T-cell (primary cell): ENCODE measurements at places on chromosomes 11 and 22. TPM values are rescaled to one million over a fixed set of nuclear protein-coding genes. Genes with fewer than 3 reads are reported as not detected.

Gene MFNG
- total RNA-seq, result 153 TPM

Gene HEPACAM
- not detected for total RNA-seq

Gene GAL
- total RNA-seq, result 0.35 TPM

Gene HTR3B
- not detected for total RNA-seq

Gene KRTAP5-2
- not detected for total RNA-seq

DNA sequence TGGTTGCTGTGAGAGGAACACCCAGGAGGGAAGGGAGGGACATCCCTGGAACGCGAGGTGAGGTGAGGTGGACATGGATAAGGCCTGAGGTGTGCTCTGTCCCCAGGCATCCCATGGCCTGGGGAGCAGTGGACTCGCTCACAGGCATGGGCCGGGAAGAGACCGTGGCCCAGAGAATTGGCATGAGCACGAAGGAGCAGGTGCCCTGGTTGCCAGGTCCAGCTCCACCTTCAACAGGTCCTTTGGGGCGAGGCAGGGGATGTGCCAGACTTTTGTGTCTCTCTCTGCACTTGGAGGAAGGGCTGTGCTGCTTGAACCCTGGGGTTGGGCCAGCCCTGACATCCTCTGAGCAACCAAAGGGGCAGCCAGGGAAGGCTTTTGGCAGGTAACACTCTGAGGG is 21.5 kb downstream of the MUC6 start:
- no peaks in the 10 kb centered on the region for H3K4me1 ChIP-seq
- no peaks in the 10 kb centered on the region for H3K27me3 ChIP-seq
- H3K27ac ChIP-seq, result no peak overlapping the region
- peaks cover 19% of the 10 kb centered on the region for H3K36me3 ChIP-seq
- H3K4me3 ChIP-seq, result no peak overlapping the region

DNA sequence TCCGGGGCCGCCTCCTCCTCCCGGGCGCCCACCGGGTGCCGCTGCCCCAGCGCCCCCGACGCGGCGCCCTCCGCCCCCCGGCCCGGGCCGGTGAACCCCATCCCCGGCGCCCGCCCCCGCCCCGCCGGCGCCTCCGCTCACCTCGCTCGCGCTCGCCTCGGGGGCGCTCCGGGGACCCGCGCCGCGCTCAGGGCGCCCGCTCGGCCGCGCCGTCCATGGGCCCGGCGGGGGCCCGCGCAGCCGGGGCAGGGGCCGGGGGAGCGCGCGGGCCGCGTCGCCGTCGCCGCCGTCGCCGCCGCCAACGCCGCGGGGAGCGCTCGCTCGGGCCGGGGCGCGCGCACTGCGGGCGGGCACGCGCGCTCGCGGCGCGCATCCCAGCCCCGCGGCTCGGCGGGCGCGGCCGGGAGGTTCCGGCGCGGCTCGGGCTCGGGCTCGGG is 293 bp downstream of the DUSP8 start:
- H3K4me1 ChIP-seq, result peaks cover 68% of the 10 kb centered on the region
- no peak for DNase-seq
- H3K4me3 ChIP-seq, result no peak overlapping the region
- H3K27ac ChIP-seq, result no peak overlapping the region
- H3K36me3 ChIP-seq, result no peaks in the 10 kb centered on the region

DNA sequence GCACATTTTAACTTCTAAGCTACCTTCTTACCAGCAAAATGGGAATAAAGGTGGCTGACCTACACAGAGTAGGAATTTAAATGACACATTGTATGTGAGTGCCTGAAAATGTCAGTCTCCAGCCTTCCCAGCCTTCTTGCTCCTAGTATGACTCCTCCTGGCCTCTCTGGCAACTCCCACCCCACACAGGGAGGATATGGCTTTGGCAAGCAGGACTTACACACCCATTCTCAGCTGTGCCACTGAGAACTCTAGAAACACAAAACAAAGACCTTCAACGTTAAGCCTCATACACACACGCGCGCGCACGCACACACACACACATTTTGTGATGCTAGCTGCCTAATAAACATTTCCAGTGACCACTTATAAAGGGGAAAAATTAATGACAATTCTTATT is 65.8 kb downstream of the PACSIN2 start:
- no peak overlapping the region for H3K27ac ChIP-seq
- H3K4me1 ChIP-seq, result peaks cover 33% of the 10 kb centered on the region
- no peaks in the 10 kb centered on the region for H3K36me3 ChIP-seq
- H3K27me3 ChIP-seq, result no peaks in the 10 kb centered on the region
- H3K4me3 ChIP-seq, result no peak overlapping the region

GRCh38 chr11:60482361-60482760 is 10.2 kb upstream of the MS4A12 start:
- H3K36me3 ChIP-seq, result no peaks in the 10 kb centered on the region
- no peak overlapping the region for H3K27ac ChIP-seq
- H3K4me1 ChIP-seq, result no peaks in the 10 kb centered on the region
- H3K4me3 ChIP-seq, result no peak overlapping the region
- no peak for DNase-seq
- no peaks in the 10 kb centered on the region for H3K27me3 ChIP-seq

DNA sequence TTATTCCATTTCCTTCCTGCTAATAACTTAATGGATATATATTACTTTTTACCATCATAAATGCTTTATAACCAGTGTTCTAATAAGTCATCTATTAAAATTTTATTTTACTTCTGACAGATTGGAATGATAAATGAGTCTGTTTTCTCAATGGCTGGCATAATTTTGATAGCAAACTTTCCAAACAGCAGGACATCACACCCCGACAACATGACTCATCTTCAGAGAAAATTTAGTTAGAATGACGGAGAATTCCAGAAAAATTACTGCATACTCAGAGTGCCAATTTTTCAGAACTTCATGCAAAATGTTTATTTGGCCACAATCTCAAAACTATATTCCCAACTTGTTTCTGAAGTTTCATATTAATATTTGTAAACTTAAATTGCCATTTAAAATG is 174.4 kb downstream of the SWAP70 start:
- H3K27ac ChIP-seq, result no peak overlapping the region
- DNase-seq, result no peak
- H3K36me3 ChIP-seq, result no peaks in the 10 kb centered on the region
- H3K4me3 ChIP-seq, result no peak overlapping the region
- peaks cover 17% of the 10 kb centered on the region for H3K4me1 ChIP-seq

DNA sequence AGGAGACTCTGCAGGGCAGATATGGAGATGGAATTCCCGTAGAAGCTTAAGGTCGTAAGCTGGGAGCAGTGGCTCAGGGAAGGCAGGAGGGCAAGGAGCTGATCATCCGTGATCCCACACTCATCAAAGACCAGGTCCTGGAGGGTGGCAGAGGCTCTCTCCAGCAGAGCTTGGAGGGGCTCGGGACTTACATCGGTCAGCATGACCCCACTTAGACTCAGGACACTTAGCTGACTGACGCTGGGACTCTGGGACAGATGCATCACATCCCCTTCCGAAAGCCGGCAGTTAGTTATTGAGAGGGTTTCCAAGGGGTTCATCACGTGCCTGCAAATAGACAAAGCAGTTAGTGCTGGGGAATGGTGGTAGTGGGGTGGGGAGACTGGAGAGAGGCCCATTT is 10.7 kb downstream of the PRAME start:
- no peak for DNase-seq
- no peaks in the 10 kb centered on the region for H3K36me3 ChIP-seq
- H3K27ac ChIP-seq, result no peak overlapping the region
- no peak overlapping the region for H3K4me3 ChIP-seq
- H3K4me1 ChIP-seq, result no peaks in the 10 kb centered on the region
- H3K27me3 ChIP-seq, result peaks cover 16% of the 10 kb centered on the region

DNA sequence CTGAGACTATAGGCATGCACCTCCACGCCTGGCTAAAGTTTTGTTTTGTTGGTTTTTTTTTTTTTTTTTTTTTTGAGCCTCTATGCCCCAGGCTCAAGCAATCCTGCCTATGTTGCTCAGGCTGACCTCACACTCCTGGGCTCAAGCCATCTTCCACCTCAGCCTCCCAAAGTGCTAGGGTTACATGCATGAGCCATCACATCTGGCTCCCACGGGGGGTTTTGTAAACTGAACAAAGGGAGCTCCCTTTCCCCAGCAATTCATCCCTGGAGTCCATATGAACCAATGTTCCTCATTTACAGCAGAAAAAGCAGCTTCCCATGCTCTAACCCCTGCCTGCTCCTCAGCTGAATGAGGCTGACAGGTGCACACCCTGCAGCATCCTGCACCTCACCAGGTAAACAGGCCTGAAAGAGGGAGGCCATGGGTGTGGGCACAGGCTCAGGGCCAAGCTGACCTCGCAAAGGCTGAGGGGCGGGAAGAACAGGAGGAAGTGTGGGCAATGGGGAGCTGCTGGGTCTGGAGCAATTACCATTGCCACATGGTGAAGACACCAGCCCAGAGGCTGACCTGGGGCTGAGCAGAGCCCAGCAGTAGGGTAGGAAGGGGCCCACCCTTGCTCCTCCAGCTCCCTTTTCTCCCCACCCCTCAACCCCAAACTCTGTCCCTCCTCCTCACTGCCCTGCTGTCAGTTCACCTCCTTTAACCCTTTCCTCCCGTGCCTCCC is 58.2 kb downstream of the RBX1 start:
- no peak overlapping the region for H3K27ac ChIP-seq
- H3K27me3 ChIP-seq, result peaks cover 3% of the 10 kb centered on the region
- H3K4me3 ChIP-seq, result no peak overlapping the region
- H3K36me3 ChIP-seq, result no peaks in the 10 kb centered on the region
- H3K4me1 ChIP-seq, result no peaks in the 10 kb centered on the region

GRCh38 chr11:93840981-93841380 is 9.4 kb downstream of the VSTM5 start:
- DNase-seq, result no peak
- H3K4me1 ChIP-seq, result no peaks in the 10 kb centered on the region
- H3K4me3 ChIP-seq, result no peak overlapping the region
- H3K27me3 ChIP-seq, result no peaks in the 10 kb centered on the region
- H3K36me3 ChIP-seq, result no peaks in the 10 kb centered on the region
- H3K27ac ChIP-seq, result no peak overlapping the region

DNA sequence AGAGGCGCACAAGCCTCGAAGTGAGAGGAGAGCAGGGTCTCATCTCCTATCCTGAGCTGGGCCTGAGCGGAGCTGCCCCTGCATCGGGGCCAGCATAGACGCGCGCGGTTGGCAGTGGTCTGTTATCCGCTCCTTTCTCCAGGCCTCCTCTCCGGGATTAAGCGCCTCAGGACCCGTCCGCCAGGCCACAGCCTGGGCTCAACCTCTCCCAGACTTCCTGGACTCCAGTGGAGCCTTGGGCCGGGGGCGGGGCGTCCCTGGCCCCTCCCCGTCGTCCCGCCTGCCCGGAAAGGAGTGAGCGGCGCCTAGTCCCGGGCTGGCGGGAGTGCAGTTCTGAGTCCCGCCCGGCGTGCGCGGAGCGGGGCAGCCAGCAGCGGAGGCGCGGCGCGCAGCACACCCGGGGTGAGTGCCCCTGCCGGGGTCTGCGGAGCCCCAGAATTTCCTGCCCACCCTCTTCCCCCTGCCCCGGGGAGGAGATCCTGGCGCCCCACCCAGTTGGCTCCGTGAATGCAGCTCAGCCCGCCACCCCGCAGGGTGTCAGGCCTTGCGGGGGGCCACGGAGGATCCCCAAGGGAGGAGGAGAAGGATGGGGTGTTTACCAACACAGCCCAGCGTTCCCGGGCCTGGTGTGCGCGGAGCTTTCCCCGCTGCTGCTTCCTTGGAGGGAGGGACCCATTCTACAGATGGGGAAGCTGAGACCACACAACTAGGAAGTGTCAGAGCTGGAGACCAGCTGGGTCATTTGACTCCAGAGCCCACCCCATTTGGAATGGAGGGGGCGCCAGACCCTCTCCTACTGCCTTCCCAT is at the start of gene TCIRG1:
Gene TCIRG1 (plus strand): TSS at position 308 of the 808 bp plus-strand sequence. CDS start 2,247 bp downstream, outside the sequence.
- DNase-seq, result peak; percentile 29
- H3K27me3 ChIP-seq, result no peaks in the 10 kb centered on the region
- H3K4me1 ChIP-seq, result peaks cover 73% of the 10 kb centered on the region
- H3K27ac ChIP-seq, result peak within 1 kb of the TSS; percentile 81
- peaks cover 27% of the 10 kb centered on the region for H3K36me3 ChIP-seq

DNA sequence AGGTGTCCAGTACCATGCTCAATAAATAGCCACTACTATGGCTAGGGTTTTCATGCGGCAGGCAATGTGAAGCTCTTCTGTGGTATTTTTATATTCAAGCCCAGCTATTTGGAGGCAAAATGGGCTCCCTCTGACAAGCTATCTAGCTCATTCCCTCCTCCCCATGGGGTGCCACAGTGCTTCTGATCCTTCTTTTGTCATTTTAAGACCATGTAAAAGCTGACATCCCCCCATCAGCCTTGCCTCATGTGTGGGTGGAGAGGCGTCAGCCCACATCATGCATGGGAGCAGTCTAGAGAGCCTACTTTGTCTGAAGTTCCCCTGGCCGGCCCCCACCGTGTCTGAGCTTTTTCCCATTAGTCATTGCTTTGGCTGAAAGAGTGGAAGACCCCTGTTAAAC is 59.8 kb downstream of the NAV2 start:
- no peaks in the 10 kb centered on the region for H3K36me3 ChIP-seq
- H3K4me1 ChIP-seq, result peaks cover under 1% of the 10 kb centered on the region

DNA sequence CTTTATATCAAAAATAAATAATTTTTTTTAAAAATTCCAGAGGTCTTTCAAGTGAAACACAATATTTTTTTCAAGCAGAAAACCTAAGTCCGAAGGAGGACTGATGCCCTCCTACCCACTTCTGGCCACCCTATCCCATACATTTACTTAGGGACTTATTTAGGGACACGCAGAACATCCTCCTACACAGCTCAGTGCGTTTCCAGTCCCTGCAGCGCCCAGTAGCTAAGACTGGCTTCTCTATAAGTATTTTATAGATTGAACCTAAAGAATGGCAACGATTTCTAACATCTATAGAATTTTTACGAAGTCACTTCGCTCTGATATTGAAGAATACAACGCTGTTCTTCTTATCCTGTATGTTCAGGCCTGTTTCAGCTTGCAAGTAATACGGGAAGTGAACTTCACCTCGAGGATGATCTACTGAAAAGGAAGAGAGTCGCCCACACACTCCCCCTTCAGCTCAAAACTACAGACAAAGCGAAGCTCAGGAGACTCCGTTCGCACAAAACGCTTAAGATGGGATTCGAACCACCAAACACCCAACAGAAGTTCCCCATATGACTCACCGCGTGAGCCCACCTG is 328 bp downstream of the CHEK2 start:
- peaks cover 7% of the 10 kb centered on the region for H3K36me3 ChIP-seq
- no peak for DNase-seq
- peaks cover 8% of the 10 kb centered on the region for H3K4me1 ChIP-seq
- H3K27ac ChIP-seq, result peak overlapping the region; percentile 57
- peak overlapping the region; percentile 95 for H3K4me3 ChIP-seq
- no peaks in the 10 kb centered on the region for H3K27me3 ChIP-seq

GRCh38 chr11:21635394-21636145 is 557.3 kb upstream of the ANO5 start:
- no peaks in the 10 kb centered on the region for H3K36me3 ChIP-seq
- H3K4me1 ChIP-seq, result no peaks in the 10 kb centered on the region
- no peak overlapping the region for H3K4me3 ChIP-seq
- no peak overlapping the region for H3K27ac ChIP-seq
